ENCODE measurements at places on chromosomes 2 and 18. TPM values are rescaled to one million over a fixed set of nuclear protein-coding genes. Genes with fewer than 3 reads are reported as not detected.
A peak's percentile ranks its signal among the peaks of the same experiment; 100 is the strongest.

GRCh38 chr2:206723288-206723687 lies 5.1 kb upstream of the DYTN start:
- no peak for DNase-seq

DNA sequence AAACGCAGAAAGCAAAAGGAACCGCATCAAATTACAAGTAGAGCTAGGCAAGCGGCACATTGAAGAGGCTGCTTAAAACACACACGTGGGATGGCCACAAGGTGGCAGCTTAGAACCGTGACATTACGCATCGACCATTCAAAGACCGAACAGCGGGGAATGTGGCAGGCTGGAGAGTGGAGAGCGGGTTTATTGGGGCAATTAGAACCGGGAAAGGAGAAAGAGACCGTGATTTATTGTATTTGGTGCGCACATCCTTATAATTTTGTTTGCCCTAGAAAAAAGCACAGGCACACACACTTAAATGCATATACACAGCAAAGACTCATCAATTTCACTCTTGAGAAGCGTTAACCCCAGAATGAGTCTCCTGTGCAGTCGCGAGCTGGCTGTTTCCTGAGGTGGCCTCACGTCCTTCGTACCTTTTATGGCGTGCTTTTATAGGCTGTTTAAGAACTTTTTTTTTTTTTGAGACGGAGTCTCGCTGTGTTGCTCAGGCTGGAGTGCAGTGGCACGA lies 31.7 kb upstream of the MEP1B start:
- peak; percentile 72 for DNase-seq

- no peak for DNase-seq
These were observed 299.4 kb upstream of the ID2 start for GRCh38 chr2:8382485-8382884.

GRCh38 chr2:38737925-38738324 lies 13.2 kb downstream of the SRSF7 start:
- DNase-seq: no peak

DNA sequence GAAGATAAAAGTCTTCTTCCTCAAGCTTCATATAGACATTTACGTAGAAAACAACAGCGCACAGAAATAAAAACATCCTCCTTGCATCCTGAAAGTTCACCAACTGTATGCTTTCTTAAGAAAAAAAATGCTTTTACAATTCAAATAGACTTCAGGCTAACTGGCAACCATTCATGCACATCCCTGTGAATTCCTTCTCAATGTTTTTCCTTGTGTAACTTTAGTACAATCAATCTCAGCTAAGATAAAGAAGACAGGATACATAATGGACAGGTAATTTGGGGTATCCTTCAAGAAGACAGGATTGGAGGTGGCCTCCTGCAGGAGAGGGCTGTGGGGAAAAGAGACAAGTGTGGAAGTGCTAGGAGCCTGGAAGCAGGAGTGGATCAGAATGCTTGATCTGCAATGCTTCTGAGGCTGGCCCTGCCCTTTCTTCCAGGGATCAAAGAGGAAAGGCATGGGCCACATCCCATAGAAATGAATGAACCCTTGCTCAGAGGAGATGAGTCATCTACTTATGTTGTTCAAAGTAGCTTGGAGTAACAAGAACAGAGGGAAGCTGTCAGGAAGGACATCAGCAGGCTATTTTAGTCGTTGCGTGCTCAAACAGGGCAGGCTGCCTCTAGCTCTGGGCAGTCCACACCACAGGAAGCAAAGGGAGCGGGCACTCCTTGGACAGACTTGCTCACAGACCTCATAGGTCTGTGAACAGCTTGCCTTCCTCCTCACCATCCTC lies 126.6 kb downstream of the TMEM131 start:
- DNase-seq: no peak

GRCh38 chr2:38652431-38653273 lies 13.3 kb upstream of the GALM start:
- DNase-seq: no peak

- DNase-seq: no peak
These were observed 242.8 kb downstream of the GLI2 start for GRCh38 chr2:120978359-120979050.

DNA sequence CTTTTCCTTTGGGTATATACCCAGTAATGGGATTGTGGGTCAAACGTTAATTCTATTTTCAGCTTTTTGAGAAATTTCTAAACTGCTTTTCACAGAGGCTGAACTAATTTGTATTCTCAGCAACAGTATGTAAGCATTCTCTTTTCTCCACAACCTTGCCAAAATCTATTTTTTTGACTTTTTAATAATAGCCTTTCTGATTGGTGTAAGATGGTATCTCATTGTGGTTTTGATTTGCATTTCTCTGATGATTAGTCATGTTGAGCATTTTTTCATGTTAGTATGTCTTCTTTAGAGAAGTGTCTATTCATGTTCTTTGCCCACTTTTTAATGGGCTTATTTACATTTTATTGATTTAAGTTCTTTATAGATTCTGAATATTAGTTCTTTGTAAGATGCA lies 145.5 kb downstream of the TRABD2A start:
- no peak for DNase-seq

DNA sequence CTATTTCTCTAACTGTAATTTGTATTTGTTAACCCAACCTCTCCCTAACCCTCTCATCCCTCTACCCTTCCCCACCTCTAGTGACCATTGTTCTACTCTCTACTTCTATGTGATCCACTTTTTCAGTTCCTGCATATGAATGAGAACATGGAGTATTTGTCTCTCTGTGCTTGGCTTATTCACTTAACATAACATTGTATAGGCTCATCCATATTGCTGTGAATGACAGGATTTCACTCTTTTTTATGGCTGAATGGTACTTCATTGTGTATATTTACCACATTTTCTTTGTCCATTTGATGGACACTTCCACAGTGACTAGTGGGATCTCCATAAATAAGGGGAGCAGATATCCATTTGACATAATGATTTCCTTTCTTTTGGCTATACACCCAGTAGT lies 103.7 kb downstream of the PLEKHM3 start:
- no peak for DNase-seq

- DNase-seq: no peak
These were observed 169.6 kb upstream of the SIX2 start for GRCh38 chr2:45178854-45179253.

GRCh38 chr18:68965817-68966216 lies 167.9 kb downstream of the CCDC102B start:
- no peak for DNase-seq

DNA sequence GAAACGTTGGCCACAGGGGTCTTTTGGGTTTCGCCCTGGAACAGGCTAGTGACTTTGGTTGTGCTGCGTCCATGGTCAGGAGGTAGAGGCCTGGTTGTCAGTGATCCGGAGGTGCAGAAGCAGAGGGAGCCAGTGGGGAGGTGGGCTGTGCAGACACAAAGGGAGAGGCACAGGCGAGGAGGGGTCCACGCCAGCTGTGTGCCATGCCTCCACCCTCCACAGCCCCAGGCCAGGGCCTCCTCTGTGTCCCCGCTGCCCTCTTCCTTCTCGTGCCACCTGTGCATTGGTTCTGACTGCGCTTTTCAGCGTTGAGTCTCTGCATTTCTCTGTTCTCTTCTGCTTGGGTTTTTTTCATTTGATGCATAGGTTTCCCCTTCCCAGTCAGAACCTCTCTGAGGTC lies 121.0 kb downstream of the GBX2 start:
- DNase-seq: no peak

GRCh38 chr2:143255899-143256298 lies 126.7 kb downstream of the ARHGAP15 start:
- no peak for DNase-seq

DNA sequence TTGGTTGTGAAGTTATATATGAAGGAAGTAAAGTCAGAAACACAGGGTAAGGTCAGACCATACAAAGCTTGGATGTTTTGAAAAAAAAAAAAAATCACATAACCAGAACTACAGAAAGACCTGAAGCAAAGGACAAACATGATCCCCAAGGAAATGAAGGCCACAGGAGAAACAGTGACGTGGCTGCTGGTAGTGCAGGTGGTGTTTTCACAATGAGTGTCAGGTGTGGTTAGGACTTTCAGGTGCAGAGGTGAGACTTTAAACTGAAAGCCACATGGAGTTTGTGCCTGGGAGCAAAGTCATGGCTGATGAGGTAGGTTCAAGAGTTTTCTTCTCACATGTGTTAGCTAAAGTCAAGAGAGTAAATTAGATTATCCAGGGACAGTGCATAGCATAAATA lies 270.7 kb downstream of the PIEZO2 start:
- DNase-seq: no peak

- DNase-seq: peak; percentile 44
These were observed 21.4 kb upstream of the RHOB start for GRCh38 chr2:20425371-20425881.

GRCh38 chr2:160256507-160256906 lies 56.4 kb upstream of the ITGB6 start:
- DNase-seq: no peak

- DNase-seq: no peak
These were observed 232.7 kb upstream of the SMAD2 start for GRCh38 chr18:48162956-48163737.

- no peak for DNase-seq
These were observed 11.2 kb upstream of the C1QL2 start for GRCh38 chr2:119169717-119170116.

GRCh38 chr2:104412384-104412783 lies 441.5 kb upstream of the POU3F3 start:
- no peak for DNase-seq

DNA sequence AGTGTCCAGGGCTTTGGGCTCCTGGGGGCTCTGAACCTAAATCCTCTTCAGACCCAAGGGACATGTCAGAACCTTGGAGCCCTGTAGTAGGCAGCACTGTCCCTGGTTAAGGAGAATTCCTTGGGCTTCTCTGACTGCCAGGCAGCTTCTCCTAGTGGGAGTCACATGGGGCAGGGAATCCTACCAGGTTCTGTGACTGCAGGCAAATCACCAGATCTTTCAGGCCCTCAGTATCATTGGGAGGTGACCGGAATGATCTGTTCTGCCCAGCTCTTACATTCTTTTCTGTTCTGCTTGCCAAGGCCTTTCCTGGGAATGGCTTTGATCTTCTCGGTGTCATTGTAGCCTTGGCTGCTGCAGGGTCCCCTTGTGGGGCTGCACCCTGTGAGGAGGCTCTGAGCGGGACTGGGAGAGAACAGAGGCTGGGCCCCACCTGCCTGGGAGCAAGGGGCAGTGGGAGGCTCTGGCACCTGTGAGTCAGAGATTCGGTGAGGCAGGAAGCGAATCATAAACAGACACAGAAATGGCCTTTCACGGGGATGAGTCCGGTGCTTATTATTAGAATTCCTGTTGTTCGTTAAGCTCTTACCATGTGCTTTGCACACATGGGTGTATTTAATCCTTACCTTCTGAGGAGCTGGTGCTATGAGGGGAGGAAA lies 14.1 kb downstream of the CEP68 start:
- DNase-seq: no peak

DNA sequence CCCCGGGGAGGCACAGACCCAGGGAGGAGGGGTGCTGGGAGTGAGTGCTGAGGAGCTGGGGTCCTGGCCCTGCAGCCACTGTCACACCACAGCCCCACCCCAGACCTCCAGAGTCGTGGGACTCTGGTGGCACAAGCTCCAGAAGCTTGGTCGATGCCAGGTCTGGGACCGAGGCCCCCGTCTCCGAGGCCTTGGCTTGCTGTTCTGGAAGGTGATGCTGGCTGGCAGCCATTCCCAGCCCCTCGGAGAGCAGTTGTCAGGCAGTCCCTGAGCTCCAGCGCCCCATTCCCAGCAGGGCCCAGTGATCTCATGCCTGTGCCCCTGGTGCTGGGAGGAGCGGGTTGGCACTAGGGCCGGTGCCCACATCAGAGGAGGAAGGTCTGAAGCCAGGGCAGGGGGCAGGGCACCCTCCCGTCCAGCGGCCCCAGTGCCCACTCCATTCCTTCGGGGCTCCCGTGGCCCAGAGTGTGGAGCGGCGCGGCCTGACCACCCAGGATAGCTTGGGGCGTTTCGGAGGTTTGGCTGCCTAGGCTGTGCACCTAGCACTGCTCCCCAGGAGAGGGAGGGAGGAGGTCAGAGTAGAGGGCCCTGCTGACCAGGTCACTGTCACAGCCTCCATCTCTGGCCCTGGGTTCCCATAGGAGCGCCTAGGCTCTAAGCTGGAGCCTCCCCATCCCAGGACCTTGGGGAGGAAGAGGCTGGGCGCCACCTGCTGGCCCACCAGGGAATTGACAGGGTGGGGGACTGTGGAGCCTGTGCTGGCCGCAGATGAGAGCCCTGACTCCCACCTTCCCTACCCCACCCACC lies 16.8 kb upstream of the ALPI start:
- no peak for DNase-seq

- no peak for DNase-seq
These were observed 53.0 kb downstream of the GRB14 start for GRCh38 chr2:164568317-164568716.

- no peak for DNase-seq
These were observed 108.3 kb upstream of the PPP1CB start for GRCh38 chr2:28643327-28643726.

DNA sequence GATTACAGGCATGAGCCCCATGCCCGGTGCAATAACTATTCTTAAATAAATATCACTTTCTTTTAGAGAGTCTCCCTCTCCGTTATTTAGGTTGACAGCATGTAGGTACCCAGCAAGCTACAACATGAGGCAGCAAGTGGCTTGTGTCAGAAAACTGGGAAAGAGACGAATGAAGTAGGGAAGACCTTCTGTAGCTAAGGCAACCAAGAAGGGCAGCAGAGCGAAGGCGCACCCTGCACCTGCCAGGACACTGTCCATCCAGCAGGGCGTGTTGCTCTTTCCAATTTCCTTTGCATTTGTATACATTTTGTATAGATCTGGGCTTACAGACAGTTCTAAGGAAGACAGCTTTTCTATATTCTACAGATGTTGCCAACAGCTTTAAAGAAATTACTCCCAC lies 48.1 kb downstream of the FAM228A start:
- DNase-seq: no peak

DNA sequence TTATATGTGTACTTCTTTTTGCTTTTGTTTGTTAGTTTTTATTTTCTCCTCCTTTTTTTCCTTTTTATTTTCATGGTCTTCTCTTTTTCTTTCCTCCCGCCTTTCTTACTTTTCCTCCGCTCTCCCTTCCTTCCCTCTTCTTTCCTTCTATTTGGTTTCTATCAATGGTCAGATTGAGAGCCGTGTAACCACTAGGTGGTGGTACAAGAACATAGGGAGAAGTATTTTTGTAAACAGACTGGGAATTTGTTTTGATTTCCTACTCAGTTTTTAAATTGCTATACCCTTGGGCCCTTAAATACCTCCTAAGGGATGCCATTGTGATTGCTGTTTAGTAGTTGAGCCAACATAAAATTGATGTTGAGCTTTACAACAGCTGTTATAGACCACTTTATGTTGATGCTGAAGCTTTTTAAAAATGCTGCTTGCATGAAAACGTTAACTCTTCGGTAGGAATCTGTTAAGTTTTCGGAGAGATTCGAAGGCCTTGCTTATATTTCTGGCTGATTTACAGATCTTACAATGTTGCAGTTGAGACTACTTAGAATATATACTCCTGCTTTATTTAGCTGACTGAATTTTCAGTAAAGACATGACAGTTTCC lies 124.2 kb downstream of the UBE2E3 start:
- DNase-seq: peak; percentile 63

Gene RTP5
- not detected for polyA plus RNA-seq

Gene ASB18
- not detected for polyA plus RNA-seq

Gene LCT
- not detected for polyA plus RNA-seq

Gene ERFE
- polyA plus RNA-seq: 5.7 TPM

Gene SH3RF3
- not detected for polyA plus RNA-seq

Gene SERPINB13
- polyA plus RNA-seq: not detected

Gene PFN4
- polyA plus RNA-seq: not detected

Gene RAD51AP2
- not detected for polyA plus RNA-seq

Gene ATP6V1B1
- not detected for polyA plus RNA-seq

Gene PDCD1
- 3.3 TPM for polyA plus RNA-seq

Gene SLC9A2
- polyA plus RNA-seq: not detected

Gene KHK
- 7.0 TPM for polyA plus RNA-seq

Gene CGREF1
- polyA plus RNA-seq: not detected

Gene CROCC2
- not detected for polyA plus RNA-seq

Gene TBR1
- not detected for polyA plus RNA-seq

Gene SPP2
- polyA plus RNA-seq: not detected

Gene LIMS1
- polyA plus RNA-seq: 31.3 TPM

Gene SLC5A7
- polyA plus RNA-seq: not detected

Measured in immature natural killer cell (primary cell).